ENCODE measurements at places on chromosomes 3 and 15.

- no peak for DNase-seq
Measured at GRCh38 chr15:64144565-64145281, 6.8 kb upstream of the SNX22 start.

DNA sequence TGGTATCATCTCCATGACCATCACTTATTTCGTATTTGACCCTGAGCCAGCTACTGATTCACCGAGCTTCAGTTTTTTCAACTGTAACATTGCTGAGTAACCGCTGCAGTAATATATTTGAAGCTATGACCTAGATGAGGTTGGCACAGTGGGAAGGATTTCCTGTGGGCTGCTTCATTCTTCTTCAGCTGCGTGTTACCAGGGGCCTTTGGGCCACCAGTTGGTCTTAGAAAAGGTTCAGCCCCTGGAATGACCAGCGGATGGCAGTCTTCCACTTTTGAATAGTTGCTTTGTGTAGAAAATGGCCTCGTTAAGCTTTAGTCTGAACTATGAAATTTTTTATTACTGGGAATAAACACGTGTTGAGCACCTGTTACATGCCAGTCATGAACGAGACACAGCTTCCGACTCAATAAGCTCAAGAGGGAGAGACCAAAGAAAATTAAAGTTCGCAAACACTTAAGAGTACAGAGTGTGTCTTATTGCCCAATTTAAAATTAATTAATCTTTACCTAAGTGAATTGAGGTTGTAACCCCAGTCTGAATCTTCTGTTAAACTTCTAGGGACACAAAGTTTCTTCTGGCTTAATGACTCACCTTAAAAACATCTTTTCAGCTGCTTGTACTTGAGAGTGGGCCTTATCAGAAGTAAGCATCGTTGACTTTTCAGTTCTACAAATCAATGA lies 57.6 kb upstream of the NR2E3 start:
- no peak for DNase-seq

- no peak for DNase-seq
Measured at GRCh38 chr15:32718821-32719716, 1.3 kb downstream of the GREM1 start.

- DNase-seq = no peak
Measured at GRCh38 chr3:50147861-50148260, 7.3 kb upstream of the SEMA3F start.

GRCh38 chr3:114223143-114223542 lies 14.2 kb downstream of the ZNF80 start:
- DNase-seq = peak; percentile 8

DNA sequence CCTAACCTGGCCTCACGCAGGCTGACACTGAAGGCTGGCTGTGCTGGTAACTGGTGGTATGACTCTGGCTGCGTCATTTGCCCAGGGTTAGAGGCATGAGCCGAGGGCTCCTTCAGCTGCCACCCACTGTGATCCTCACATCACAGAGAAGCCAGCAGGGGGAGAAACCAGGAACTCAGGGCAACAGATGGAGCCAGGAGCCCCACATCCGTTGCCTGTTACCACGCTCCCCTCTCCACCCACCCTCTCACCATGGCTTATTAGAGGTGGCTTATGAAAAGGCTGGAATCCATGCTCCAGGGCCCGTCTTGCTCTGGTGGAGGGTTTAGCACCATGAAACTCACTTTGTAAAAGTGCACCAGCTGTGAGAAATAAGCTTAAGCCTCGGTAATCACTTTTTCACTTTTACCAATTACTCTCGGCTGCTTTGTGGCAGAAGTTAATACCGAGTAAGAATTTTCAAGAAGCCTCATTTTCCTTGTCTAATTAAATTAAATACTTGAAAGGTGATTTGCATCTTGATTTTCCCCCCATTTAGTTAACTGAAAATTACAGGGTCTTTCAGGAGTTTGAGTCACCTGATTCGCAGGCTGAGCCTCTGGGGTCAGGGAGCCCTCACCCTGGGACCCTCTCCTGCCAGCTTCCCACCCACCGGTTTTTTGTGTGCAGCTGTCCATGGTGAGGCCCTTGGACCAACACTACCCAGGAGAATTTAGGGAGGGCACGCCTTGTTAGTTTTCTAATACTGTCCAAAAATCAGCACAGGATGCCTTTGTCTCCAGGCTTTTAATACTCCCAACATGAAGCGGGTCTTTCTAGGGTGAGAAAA lies 60.9 kb downstream of the ASB7 start:
- DNase-seq = no peak

GRCh38 chr15:71066983-71067382 lies 48.3 kb upstream of the THSD4 start:
- no peak for DNase-seq

DNA sequence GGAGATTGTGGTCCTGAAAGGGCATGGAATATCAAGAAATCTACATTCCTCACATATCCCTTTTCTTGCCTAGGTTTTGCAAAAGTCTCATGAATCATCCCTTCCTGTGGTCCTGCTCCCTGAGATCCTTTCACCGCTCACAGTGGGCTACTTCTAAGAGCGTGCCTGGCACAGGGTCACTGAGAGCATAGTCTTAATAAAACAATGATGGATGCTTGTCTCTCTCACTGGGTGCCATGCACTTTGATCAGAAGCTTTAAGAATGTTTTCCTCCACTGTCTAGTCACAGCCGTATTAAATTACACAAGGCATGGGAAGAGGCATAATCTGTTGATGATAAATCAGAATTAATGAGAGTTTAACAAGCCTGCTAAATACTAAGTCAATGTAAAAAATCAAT lies 269.7 kb upstream of the ATP10A start:
- no peak for DNase-seq

- no peak for DNase-seq
Measured at GRCh38 chr3:89964347-89964746, 856.9 kb downstream of the EPHA3 start.

DNA sequence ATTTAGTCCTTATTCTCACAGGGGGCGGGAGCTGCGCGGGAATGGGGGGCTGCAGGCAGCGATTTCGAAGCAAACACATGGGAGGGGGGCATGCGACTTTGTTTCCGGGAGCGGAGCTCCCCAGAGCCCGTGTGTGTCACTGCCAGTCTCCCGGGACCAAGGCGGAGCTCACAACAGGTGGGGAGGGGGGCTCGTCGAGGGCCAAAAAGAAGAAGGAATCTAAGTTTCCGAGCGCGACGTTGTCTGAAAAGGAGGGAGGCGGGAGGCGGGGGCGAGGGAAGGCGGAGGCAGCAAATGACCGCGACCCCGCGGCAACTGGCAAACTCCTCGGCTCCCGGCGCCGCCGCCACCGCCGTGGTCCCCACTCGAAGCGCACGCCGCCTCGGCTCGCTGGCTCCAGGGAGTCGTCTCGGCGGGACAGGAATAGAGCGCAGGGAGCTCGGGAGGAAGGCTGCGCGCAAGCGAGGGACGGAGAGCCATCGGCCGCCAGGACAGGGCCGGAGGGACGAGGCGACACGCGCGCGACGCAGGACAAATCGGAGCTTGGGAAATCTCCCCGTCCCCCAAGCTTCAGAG lies 1.4 kb downstream of the FOXP1 start:
- peak; percentile 37 for DNase-seq

DNA sequence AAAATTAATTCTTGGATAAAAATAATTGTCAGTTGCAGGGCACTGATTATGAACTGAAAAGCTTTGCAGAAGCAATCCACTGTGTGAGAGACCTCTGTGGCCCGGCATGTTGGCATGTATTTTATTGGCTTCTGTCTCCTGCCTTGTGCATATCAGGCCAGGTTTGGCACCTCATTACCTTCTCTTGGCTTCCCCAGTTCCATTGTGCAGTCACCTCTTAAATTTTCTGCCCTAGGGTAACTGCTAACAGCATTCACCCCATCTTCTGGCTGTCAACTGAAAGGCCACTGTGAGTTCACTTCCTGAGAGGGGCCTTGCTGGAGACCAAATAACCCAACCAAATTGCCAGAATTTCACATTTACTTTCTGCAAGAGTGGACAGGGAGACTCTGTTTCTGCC lies 92.7 kb upstream of the RARB start:
- DNase-seq = no peak

GRCh38 chr3:179037351-179037750 lies 34.3 kb downstream of the ZMAT3 start:
- peak; percentile 27 for DNase-seq

- DNase-seq = no peak
Measured at GRCh38 chr3:13886593-13887129, 6.8 kb upstream of the WNT7A start.

GRCh38 chr3:103056542-103056941 lies 621.7 kb downstream of the ZPLD1 start:
- no peak for DNase-seq

DNA sequence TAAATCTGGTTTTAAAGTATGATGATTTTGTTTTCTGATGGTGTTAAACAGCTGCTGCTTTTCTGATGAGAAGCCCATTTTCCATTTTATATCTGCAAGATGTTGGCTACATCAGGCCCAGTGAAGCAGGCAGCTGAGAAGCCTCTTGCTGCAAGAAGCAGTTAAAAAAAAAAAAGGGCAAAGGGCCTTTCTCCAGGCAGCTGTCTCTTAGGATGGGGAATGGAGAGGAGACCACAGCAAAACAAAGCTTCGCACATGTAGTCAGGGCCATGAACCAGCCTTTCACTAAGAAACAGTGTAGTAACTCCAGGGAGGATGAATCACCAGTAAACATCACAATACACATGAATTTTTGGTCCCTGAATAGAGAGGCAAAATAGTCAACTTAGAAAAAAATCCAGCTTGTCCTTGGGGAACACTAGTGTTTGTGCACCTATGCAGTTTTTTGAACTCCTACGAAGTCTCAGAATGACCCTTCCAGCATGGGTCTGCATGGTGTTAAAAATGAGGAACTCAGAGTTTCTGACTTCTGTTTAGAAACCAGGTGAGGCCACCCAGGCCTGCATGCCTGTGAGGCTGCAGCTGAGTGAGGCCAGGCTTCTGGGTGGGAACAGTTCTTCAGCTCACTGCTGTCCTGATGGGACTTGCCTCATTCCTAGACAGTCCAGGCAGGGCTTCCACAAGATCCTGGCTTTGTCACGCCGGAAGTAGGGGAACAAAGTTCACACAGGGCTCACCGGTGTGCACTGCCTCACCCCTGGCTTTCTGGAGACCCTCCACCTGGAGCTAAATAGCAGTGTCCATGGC lies 518.7 kb downstream of the MCTP2 start:
- DNase-seq = no peak

- DNase-seq = no peak
Measured at GRCh38 chr15:91499774-91500383, 353.6 kb upstream of the SLCO3A1 start.

- no peak for DNase-seq
Measured at GRCh38 chr3:71641674-71642073, 58.1 kb upstream of the FOXP1 start.

- DNase-seq = no peak
Measured at GRCh38 chr15:66120422-66120821, 133.1 kb downstream of the MEGF11 start.

DNA sequence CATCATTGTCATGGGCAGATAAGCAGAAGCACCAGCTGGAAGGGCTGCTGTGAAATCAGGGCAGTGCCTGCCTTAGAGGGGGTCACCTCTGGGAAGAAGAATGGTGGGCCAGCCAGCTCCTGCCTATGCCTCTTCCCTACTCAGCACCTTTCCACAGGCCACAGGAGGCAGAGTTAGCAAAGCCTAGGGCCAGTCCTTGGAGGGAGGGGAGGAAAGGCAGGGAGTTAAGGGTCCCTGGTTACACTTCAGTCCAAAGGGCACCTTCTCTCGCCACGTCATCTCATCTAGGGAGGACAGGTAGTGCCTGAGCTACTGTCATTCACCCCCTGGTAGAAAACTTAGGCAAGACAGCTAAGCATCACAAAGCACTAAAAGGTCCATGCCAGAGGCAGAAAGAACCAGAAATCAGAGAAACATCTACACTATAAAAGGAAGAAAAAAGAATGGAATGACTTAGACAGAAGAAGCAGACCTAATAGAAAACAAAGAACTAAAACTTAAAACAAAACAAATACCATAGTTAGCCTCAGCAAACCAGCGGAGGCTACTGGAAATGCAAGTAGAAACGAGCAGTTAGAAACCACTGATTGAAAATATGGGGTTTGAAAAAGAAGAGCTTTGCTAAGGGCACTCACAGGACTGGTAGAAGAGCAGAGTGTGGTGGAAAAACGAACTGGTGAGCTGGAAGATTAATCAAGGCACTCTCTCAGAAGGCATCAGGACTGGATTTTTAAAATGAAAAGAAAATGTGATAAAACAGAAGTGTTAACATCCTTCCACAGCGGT lies 84.2 kb downstream of the OSBPL10 start:
- DNase-seq = no peak

- no peak for DNase-seq
Measured at GRCh38 chr15:83815506-83815905, 161.6 kb downstream of the ADAMTSL3 start.

- no peak for DNase-seq
Measured at GRCh38 chr3:99541181-99541580, 97.2 kb upstream of the COL8A1 start.

- peak; percentile 49 for DNase-seq
Measured at GRCh38 chr3:183252973-183253527, at the start of gene B3GNT5. TSS of gene B3GNT5 (plus strand) at chr3:183253253. CDS start at chr3:183269799, 16,546 bp downstream.

GRCh38 chr3:4019501-4019900 lies 220.3 kb downstream of the LRRN1 start:
- DNase-seq = no peak

DNA sequence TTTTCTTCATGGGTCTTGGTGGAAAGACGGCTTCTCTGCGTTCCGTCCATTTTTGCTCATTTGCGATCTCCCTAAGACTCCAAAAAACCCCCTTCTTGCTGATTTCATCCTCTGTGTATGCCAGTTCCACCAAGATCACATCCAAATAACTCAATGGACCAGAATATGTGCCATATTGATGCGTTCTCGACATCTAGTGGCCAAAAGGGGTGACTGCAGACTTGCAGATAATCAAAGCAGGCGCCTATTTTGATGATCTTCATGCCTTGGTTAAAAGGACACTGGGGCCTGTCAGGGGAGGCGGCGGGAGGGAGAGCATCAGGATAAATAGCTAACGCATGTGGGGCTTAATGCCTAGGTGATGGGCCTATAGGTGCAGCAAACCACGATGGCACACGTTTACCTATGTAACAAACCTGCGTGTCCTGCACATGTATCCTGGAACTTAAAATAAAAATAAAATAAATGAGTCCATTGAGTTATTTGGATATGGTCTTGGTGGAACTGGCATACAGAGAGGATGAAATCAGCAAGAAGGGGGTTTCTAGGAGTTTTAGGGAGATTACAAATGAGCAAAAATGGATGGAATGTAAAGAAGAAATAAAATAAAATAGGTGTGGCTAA lies 104.2 kb upstream of the RAD18 start:
- DNase-seq = no peak

DNA sequence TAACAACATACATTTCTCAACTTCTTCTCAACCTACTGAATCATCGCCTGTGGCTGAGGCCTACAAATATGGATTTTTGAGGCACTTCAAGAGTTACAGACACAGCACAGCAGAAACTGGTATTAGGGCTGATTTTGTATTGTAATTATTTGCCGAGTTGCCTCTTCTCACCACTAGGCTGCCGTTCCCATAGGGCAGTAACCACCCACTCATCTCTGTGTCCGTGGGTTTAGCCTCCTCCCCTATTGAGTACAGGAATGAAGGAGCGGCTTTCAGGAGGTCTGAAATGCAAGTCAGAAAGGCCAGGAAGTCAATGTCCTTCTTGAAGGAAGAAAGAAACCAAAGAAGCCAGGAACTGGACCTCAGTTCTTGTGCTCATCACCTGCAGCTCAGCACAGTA lies 220.8 kb downstream of the MTHFS start:
- DNase-seq = no peak

GRCh38 chr3:138842483-138843188 lies 7.9 kb upstream of the PIK3CB start:
- no peak for DNase-seq

Measured in stimulated activated CD4-positive, alpha-beta T cell treated with anti-CD3 and anti-CD28 coated beads, Interleukin-2, amount 100 ng/mL, for 4 hours (primary cell).